ENCODE measurements at places on chromosomes 2 and 18.

GRCh38 chr2:24886691-24887304, 33.2 kb downstream of the ADCY3 start:
- no peak for DNase-seq

DNA sequence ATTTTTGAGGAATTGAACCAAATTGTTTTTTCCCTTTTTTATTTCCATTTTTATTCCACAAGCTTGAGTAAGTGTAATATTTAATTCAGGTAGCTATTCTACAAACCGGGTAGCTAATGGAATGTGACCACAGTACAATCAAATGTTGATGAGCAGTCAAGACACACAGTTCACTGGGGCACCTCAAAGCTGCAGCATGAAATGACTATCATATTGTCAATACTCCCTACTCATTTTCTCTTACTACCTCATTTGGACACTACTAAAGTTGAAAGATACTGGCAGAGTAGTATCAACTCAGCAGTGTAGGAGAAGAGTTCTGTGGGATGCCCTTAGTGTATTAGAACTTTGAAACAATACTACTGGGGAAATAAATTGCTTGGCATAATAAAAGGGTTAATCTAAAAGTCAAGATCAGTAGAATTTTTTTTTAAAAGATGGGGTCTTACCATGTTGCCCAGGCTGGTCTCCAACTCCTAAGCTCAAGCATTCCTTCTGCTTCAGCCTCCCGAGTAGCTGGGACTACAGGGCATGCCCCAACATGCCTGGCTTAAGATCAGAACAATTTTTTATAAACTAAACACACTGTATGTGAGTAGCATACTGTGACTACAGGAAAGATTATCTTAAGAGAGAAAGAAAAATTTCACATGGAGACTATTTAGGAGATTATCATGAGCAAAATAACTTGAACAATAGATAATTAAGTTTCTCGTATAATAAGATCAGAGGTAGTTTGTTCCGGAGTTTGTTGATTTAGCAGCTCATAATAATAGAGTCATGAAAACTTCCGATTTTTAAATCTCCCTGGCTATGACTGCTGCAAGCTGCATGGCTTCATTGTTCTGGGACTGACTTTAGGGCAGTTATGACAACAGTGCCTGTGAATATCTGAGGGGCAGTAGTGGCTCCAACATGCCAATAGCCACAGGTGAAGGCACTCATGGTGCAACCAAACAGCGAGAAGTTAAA, 43.7 kb downstream of the MYO3B start:
- no peak for DNase-seq

- DNase-seq, result no peak
Observed at GRCh38 chr18:9608298-9608697, 6.1 kb downstream of the PPP4R1 start.

- no peak for DNase-seq
Observed at GRCh38 chr2:232348936-232349335, 29.6 kb upstream of the ALPP start.

DNA sequence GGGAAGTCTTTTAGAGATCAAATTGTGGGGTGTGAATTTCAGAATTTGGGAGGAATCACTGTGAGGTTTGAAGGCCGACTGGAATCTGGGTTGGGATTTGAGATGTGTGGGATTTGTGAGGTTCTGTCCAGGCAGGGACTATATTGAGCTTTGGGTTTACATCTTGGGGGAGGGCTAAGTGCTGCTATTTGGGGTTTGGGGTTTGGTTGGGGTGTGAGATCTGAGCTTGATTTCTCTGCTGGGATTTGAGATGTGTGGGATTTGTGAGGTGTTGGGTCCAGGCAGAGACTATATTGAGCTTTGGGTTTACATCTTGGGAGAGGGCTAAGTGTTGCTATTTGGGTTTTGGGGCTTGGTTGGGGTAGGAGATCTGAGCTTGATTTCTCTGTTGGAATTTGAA, 864 bp downstream of the GMPPA start:
- DNase-seq, result no peak

GRCh38 chr18:23272498-23273232, 137.4 kb downstream of the CABLES1 start:
- no peak for DNase-seq

- DNase-seq, result no peak
Observed at GRCh38 chr2:187264612-187265011, 183.4 kb downstream of the CALCRL start.

- DNase-seq, result no peak
Observed at GRCh38 chr2:3451926-3452671, 67.2 kb downstream of the ADI1 start.

- no peak for DNase-seq
Observed at GRCh38 chr18:54173250-54173649, 51.2 kb downstream of the MBD2 start.

DNA sequence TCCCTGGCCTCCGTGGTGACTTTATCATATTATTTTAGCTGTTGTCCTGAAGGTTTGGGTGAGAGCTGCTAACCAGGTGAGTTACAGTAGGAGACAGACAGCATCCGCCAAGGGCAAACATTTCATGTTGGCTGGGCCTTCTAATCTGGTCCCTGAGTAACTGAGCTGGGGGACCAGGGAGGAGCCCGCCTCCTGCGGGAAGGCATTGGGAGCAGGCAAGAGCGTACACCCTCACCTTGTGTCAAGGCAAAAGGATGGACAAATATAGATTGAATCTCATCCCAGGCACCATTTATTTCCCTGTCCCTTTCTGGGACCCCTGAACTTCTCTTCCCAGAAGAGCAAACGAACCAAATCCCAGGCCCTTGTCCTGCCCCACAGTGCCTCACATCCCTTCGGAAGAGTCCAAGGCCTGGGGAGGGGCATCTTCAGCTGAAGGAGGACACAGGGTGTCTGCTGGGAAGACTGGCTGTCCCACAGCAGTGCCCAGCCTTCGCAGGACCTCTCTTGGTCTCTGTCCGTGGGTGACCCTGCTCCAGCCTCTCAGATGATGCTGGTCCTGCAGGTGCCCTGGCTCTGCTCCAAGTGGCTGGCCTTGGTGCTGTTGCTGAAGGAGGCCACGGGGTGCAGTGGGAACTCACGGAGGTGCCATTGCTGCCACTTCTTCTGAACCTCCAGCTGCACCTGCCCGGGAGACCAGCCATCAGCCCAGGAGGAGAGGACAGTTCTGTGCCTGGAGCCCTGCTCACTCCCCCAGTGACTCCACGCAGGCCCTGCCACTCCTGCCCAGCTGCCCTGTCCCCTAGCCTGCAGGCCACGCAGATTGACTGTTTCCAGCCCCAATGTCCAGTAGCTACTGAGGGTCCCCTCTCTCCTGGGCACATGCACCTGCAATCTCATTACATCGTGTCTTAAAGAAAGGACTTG, 8.2 kb downstream of the TMEM37 start:
- DNase-seq, result no peak

DNA sequence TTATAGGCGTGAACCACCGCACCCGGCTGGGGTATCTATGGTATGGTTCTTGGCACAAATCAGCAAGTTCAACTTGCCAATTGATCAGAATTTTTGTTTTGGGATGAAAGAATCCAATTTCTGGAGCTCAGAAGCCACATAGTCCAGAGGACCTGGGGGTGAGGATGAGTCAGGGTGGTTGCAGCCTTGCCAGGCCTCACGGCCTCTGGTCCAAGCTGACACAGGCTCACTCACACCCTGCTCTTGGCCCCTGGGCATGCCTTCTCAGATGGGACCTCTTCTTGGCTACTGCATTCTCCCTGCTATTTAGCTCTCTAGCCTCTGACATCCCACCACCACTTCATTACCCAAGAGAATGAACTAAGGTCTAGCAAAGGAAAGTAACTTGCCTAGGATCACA, 16.3 kb downstream of the CAPG start:
- no peak for DNase-seq

DNA sequence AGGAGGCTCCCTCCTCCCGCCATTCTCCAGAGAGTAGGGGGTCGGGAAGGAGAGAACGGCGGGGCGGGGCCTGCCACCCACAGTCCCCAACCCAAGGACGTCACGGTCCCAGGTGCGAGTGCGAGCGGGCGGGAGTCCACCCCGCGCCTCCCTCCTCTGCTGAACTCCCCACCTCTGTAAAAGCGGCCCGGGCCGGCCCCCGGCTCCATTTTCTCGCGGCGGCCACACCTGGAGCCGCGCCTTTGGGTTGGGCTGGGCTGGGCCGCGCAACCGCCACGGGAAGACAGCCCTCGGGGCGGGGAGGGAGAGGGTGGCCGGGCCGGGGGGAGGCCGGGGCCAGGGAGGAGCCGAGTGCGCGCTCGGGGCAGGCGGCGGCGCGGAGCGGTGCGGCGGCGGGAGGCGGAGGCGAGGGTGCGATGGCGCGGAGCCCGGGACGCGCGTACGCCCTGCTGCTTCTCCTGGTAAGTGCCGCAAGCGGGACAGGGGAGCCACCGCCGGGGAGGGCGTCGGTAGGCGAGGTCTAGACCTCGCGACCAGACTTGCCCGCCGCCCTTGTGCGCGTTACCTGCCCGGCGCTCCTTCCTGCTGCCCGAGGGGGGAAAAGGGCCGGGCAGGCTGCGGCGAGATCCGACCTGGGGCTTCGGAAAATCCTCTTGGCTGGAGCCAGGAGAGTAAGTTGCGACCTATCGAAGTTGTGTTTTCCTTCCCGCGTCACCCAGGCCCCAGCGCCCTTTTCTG, at the start of gene DSG2:
Gene DSG2, plus strand, starts transcription at position 342 of the 738 bp plus-strand sequence. Its CDS starts 75 bp downstream, at position 417.
- DNase-seq, result no peak

GRCh38 chr2:109126501-109126860, 2.5 kb upstream of the SH3RF3 start:
- no peak for DNase-seq

- no peak for DNase-seq
Observed at GRCh38 chr2:197033222-197033621, 106.7 kb upstream of the PGAP1 start.

- no peak for DNase-seq
Observed at GRCh38 chr2:112891385-112891831, 19.6 kb upstream of the IL37 start.

GRCh38 chr2:163269374-163270021, 430.9 kb upstream of the KCNH7 start:
- no peak for DNase-seq

- no peak for DNase-seq
Observed at GRCh38 chr2:178718283-178718682, 88.9 kb downstream of the TTN start.

DNA sequence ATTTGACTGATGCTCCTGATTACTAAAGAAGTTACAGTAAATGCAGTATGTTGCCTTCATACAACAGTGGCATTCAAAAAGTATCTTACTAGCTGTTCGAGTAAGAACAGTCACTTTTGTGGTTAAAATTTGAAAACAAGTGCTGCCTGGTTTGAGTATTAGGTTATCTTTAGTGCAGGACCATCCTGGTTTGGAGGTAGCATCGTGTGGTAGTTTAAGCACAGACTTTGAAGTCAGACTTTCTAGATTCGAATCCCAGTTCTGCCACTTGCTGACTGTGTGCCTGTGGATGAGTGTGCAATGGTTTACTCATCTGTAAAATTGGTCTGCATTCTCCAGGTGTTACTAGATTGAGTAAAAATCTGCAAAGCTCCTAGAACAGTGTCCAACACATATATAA, 96.8 kb downstream of the SGPP2 start:
- DNase-seq, result no peak

DNA sequence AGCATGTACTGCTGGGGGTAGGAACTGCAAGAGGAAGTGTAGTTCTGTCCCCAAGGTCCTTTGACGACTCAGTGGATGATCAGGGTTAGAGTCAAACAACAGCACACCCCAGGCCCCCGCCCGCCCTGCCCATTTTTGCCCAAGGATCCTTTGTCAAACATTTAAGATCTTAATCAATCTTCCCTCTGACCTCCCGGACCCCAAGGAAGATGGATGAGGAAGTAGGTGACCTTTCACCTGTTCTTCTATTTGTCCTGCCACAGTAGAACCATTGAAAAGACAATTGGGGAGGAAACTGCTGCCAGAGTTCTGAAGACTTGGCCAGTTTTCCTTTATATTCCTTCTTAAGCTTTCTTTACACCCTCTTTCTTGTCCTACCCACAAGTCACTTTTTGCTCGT, 12.1 kb downstream of the EPHA4 start:
- no peak for DNase-seq

DNA sequence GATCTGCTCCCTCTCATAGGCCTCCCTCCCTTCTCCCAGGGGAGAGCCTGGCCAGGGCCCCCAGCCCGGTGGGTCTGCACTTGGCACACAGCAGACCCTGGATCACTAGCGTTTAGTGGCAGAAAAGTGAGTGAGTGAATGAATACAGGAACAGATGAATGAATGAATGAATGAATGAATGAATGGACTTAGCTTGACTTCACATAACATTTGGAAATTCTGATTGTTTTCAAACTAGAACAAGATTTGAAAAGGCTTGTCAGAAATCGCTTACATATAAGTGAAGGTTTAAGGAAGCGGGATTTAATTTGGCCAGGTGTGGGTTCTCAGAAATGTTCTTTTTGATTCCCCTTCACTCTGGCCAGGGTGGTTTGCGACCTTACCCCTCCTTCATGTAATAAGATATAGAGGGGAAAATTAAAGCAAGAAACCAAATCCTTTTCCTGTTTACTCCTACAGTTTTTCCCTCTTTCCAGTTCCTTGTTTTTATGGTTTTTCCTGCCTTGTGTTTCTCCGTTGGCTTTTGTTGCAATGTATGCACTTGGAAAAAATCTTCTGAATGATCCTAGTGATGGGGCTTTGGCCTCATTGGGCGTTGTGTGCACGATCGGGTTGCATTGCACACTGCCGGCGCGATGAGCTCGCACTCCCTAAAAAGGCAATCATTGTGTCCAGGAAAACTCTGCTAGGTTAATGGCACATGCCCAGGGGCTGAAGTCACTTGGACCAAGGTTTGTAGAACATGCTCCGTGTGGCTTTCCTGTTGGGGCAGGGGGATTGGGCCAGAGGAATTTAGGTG, 16.4 kb downstream of the LRRFIP1 start:
- DNase-seq, result no peak

GRCh38 chr2:7887441-7887840, 794.4 kb upstream of the ID2 start:
- no peak for DNase-seq

GRCh38 chr18:5466256-5466655, 77.5 kb downstream of the EPB41L3 start:
- DNase-seq, result no peak

DNA sequence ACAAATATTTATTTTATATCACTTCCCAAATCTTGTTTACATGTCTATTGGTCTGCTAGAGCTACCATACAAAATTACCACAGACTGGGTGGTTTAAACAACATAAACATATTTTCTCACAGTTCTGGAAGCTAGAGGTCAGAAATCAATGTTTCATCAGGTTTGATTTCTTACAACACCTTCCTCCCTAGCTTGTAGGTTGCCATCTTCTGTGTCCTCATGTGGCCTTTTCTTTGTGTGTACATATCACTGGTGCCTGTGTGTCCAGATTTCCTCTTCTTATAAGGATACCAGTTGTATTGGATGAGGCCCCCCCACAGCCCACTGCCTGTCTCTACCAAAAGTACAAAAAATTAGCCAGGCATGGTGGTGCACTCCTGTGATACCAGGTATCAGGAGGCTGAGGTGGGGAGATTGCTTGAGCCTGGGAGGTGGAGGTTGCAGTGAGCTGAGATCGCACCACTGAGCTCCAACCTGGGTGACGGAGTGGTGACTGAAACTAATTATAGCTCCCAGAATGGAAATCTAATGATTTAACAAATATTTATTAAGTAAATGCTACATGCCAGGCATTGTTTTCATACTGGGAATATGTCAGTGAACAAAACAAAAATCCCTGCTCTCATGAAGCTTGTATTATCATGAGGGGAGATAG, 13.6 kb downstream of the EML4 start:
- DNase-seq, result no peak

All from stimulated activated CD8-positive, alpha-beta memory T cell treated with anti-CD3 and anti-CD28 coated beads, Interleukin-7, amount 100 ng/mL, for 1 hour (primary cell).